ENCODE measurements at places on chromosomes 12 and 14.

GRCh38 chr12:52423035-52423434 is 11.1 kb downstream of the KRT75 start:
- no peak for DNase-seq

DNA sequence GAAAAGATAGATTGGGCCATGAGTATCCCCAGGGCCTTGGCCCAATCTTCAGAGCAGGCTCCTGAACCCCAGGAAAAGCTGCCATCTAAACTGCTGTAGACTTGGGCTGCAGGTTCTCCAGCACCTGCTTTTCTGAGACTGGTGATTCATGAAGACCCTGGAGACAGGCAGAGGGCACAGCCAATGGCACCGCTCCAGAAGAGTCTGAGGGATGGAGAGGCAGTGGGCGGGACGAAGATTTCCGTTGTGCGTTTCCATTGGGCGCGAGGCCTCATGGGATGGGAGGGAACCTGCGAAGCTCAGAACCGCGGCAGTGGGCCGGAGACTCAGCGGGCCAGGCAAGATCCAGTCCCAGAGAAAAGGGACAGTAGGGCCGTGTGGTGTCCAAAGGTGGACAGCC is 375.1 kb downstream of the IPO8 start:
- DNase-seq = no peak

- no peak for DNase-seq
Measured at GRCh38 chr14:24633353-24633752, 637 bp downstream of the GZMB start.

- DNase-seq = peak; percentile 16
Measured at GRCh38 chr12:129961091-129961490, 57.3 kb upstream of the TMEM132D start.

DNA sequence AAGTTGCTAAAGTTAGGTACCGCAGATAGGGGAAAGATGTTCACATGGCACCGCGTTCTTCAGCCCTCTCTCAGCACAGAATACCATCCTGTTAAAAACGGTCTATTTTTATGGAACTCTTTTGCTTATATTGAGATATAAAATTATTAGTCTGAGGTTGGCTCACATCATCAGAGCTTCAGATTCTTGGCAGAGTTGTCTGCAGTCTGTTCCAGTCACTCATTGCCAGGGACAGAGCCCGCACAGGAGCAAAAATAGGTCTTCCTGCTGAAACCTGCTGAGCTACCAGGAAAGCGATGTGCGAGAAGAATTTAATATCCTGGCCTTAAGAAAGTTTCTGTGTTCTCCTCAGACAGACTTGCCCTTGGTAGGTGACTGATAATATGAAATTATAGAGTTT is 249.8 kb downstream of the VRK1 start:
- no peak for DNase-seq

DNA sequence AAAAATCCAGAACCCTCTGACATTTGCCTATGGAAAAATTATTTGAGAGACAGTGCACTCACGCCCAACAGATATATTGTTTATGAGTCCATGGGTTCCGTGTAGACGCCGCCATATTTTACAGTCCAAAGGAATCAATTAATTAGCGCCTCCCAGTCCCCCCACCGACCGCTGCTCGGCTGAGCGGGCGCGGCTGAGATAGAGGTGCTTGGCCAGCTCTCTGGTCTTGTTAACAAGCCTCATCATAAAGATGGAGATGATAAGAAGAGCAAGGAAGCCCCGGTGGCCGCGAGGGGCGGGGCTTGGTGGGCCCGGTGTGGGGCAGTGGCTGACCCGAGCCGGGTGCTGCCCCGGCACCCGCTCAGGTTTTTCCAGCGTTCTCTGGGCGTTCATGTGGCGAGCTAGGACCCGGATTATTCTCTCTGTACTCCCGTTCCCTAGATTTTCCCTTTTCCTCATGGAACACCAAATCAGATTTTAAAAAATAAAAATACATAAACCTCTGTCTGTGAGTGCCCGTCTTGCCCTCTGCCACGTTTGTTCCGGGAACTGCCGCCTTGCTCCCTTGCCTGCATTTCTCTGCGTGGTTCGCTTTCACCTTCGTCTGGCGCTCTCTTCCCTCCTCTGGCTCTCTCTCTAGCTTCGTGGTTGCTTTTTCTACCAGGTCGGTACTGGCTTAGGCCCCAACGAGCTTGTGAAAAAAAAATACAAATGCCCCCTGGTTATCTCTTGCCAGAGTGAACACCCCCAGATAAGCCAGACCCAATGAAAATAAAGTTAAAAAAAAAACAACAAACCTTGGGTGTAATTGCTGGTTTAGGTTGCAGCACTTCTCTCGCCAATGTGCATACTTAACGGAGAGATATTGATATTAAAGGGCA is 9.0 kb downstream of the HOXC12 start:
- DNase-seq = no peak

DNA sequence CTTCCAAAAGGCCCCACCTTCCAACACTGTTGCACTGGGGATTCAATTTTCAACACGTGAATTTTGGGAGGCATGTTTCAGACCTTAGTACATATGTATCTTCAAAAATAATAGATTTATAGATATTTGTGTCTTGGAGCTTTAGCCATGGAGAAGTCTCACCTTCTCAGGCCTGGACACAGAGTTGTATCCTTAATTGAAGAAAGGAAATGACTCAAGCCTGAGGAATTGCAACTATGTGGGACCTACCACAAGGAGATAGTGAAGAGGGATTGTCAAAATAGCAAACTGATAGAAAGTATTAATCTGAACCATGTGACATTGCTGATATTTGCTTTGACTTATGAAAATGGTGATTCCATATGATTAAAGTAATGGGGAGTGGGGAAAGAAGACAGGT is 89.8 kb downstream of the ACSS3 start:
- DNase-seq = peak; percentile 63

DNA sequence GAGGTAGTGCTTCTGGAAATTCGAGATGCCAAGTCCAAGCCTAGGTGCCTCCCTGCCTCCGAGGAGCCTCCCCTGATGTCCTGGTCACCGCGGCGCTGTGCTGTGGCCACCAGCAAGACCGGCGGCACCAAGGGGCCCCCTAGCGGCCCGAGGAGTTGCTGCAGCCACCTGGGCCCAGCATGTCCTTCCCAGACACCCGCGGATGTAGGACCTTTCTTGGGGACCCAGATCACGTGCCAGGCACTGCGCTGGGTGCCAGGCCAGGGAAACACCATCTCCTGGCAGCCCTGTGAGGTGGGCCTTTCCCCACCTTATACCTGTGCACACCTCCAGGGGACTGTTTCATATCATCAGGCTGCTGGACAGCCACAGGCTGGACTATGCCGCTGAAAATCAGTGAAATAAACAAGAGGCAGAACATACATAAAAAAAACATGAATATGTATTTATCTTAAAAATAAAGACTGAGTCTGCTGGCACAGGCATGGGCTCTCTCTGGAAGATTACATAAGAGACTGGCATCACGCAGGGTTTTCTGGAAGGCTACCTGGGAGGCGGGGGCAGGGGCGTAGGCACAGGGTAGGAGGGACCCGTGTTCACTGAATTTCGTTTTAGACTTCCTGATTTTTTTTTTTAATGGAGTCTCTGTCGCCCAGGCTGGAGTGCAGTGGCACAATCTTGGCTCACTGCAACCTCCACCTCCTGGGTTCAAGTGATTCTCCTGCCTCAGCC is 15.9 kb upstream of the HHIPL1 start:
- DNase-seq = peak; percentile 61

- DNase-seq = no peak
Measured at GRCh38 chr14:97757491-97757890, 960.3 kb downstream of the VRK1 start.

DNA sequence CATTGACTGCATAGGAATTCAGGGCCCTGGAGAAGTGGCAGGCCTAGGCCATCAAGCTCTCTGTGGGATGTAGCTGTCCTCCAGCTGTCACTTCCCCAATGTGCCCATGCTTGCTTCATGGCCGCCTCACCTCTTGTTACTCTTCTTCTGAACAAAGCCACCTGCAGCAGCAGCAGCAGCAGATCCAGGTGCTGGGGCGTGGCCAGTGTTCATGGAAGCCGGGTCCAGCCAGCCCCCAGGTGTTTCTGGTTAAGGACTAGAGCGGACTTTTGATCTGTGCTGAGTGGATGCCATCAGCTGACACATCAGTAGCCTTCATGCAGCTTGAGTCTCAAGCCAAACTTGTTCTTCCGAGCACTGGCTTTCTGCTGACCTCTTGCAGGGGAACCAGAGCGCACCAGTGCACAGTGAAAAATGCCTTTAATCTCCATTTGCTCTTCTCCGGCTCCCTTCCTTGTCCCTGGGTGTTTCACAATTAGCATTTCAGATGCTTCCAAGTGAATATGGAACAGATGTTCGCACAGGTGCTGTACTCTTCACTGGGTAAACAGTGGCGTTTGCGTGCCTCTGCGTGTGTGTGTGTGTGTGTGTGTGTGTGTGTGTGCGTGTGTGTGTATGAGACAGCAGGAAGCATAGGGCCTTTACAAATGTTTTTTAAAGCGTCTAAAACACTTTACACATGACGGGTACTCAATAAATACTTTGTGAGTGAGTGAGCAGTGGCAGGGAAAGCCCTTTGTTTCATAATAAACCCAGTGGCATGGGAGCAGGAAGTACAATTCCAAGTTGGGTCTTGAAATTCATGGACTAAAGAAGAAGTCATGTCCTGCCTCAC is 20.1 kb downstream of the TPCN1 start:
- DNase-seq = peak; percentile 92

DNA sequence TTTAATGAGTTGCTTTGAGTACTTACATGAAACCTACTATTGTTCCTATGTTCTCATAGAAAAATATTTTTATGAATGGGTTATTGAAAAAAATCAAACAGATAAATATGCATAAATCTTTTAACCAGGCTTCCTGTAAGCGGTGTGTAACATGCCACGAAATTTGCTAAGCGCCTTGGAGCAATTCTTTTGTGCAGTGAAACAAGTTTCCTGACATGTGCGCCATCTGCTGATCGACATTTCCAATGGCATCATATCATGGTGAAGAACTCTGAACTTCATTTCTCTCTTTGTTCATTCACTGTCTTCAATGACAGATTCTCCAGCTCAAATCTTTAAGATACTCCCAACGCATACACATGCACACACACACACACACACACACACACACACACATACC is 145.6 kb upstream of the NAV3 start:
- DNase-seq = peak; percentile 82

DNA sequence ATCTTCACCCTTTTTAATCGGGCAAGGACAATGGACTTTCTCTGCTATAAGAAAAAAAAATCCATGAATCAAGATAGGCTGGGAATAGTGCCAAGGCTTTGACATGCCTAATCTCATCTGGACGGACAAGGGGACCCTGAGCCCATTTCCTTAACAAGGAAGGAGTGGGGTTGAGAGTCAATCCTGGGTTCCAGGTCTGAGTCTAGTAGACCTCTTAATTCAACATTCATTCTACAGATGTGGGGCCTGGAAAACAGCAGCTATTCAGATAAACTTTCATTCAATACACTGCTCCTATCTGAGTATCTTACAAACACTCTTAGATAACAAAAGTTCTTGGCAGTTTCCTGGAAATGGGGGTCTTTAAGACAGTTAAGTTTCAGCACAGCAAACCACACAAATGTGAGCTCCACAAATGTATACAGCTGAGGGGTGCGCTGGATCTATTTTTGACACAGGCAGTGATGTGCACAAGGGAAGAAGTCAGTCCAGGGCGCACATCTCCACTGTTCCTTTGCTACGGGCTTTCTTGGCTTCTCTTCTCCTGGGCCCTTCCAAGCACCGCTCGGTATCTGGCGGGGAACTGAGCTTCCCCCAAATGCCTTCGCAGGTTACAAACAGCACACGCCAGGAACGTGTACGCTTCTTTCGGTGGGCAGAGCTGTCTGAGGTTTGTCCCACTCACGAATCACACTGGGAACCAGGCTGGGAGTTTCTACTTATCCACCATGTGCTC is 82.2 kb upstream of the GPR68 start:
- DNase-seq = no peak

GRCh38 chr14:71591929-71592328 is 340.3 kb upstream of the RGS6 start:
- peak; percentile 80 for DNase-seq

- DNase-seq = peak; percentile 29
Measured at GRCh38 chr12:30010071-30011052, 226.6 kb upstream of the TMTC1 start.

- no peak for DNase-seq
Measured at GRCh38 chr14:36570065-36570464, 12.3 kb downstream of the NKX2-8 start.

GRCh38 chr12:57454566-57455373 is at the start of gene INHBE:
Gene INHBE (plus strand): TSS chr12:57455307. CDS start chr12:57455537, 230 bp downstream.
- peak; percentile 97 for DNase-seq

DNA sequence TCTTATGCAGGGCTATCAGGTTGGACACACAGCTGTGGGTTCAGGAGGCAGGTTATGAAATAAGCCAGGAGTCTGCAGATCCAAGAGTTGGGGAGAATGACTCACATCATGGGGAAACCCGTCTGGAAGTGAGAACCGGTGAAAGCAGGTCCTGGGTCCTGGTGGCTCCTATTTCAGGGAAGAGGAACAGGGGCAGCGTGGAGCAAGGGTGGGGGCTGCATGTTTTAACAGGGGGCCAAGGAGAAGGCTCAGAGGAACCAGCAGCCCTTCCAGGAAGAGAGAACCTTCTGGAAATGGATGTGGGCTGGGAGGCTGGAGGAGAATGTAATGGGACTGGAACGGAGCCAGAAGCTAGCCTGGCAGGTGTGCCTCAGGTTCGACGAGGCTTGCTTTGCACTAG is 7.8 kb upstream of the KRT74 start:
- DNase-seq = peak; percentile 3

DNA sequence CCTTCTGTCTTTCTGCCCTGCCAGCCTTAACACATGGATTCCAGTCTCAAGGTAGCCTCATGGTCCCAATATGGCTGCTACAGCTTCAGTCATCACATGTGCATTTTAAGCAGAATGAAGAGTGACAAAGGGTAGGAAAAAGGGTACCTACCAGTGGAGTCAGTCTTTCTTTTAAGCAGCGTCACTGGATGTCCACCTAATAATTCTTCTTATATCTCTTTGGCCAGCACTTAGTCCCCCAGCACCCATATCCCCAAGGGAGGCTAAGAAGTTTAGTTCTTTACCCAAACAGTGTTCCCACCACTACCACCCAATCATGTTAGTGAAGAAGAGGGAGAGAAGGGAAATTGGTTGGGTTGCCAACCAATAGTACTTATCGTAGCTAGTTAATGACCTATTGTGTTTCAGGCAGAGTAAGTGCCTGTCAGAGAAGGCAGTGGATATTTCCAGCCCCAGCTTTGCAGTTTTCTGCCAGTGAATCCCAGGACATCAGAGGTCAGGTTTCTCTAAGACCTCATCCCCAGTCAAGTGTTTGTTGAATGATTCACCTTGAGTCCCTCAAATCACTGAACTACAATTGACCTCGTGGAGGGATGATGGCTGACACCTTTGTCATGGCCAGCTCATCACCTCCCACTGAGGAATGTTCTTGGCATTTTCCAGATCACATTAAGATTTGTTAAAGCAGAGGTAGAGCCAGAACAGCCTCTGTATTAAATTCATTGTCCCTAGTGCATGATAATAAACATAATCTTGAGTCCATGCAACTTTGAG is 250.9 kb upstream of the CRY1 start:
- DNase-seq = peak; percentile 66

- DNase-seq = no peak
Measured at GRCh38 chr12:29425722-29426121, 44.8 kb upstream of the ERGIC2 start.

All from fibroblast of skin of right quadriceps (primary cell).